ENCODE measurements at places on chromosomes 4 and X. TPM values are rescaled to one million over a fixed set of nuclear protein-coding genes. Genes with fewer than 3 reads are reported as not detected.

DNA sequence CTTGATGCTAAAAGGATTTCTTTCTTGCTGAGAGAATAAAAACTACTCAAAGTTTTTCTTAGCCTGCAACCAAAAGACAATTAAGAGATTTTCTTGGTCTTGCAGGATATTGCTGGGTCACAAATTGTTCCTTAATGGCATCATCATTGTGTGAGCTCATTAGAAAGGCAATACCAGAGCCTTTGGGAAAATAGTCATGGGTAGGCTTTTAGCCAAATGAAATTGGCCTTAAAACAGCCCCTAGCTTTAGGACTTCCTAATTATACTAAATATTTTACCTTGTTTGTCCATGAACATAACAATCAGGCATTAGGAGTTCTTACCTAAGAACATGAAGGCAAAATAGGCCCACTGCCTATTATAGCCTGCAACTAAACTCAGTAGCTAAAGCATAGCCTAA, 10.4 kb upstream of the FAM13A start:
- H3K4me3 ChIP-seq, result no peak overlapping the region
- DNase-seq, result no peak
- H3K27me3 ChIP-seq, result no peaks in the 10 kb centered on the region
- H3K36me3 ChIP-seq, result no peaks in the 10 kb centered on the region
- no peaks in the 10 kb centered on the region for H3K4me1 ChIP-seq
- H3K27ac ChIP-seq, result no peak overlapping the region

The CFI gene
- total RNA-seq, result 54.8 TPM

The AR gene
- 5.0 TPM for total RNA-seq

DNA sequence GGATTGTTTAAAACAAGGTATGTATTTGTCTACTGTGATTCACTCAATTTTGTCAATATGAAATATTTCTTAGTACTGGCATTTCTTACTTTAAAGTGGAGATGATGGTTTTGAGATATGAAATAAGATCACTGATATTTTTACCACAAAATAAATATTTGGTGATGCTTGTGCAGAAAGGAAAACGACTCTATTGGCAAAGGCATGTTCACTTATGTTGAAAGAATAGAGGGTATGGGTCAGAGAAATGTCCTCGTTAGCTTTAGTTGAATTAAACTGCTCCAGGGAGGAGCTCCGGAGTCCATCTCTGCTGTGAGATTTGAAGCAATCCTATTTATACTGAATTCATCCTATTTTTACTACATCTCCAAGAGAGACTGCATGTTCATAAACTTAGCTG, 84.2 kb downstream of the SH3BGRL start:
- no peaks in the 10 kb centered on the region for H3K36me3 ChIP-seq
- no peaks in the 10 kb centered on the region for H3K27me3 ChIP-seq
- no peak overlapping the region for H3K4me3 ChIP-seq
- no peak overlapping the region for H3K27ac ChIP-seq

The SHISA3 gene
- 3.7 TPM for total RNA-seq

DNA sequence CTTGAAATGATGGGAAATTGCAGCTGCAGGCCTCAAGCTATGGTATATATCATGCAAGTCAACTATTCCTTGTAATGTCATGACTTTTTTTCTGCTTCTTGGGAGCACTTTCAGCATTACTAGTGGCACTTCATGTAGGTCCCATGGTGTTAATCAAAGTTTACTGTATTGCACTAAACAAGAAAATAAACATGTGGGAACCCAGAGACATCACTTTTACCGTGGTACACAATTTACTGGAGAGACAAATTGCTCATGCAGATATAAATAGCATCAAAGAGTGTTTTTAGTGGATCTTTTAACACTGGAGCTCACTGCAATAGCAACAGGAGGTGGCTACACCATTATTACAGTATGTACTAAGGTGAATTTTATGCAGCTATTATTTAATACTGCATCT, 79.2 kb downstream of the UNC5C start:
- no peaks in the 10 kb centered on the region for H3K4me1 ChIP-seq
- no peak for DNase-seq
- no peaks in the 10 kb centered on the region for H3K27me3 ChIP-seq
- no peak overlapping the region for H3K27ac ChIP-seq

DNA sequence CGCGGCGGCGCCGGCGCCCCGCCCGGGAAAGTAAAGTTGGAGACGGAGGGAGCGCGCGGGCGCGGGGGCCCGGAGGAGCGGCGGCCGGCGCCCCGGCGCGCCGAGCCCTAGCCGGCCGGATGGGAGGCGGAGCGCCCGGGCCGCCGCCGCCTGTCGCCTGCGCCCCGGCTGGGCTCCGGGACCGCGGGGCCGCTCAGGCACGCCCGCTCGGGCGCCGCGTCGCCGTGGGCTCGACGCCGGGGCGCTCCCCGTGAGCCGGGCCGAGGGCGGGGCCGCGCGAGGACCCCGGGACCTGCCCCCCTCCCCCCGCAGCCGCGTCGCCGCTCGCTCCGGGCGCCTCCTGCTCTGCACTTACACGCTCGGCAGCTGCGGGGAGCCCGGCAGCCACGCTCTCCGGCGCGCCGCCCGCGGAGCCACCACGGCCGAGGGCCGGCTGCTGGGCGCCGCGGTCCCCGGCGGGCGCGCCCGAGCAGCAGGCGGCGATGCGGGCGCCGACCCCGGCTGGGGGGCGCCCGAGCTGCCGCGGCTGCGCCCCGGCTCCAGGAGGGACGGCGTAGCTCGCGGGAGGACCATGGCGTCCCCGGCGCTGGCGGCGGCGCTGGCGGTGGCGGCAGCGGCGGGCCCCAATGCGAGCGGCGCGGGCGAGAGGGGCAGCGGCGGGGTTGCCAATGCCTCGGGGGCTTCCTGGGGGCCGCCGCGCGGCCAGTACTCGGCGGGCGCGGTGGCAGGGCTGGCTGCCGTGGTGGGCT, at the start of gene ADRA2C:
ADRA2C (plus strand) TSS at position 350 of the 749 bp plus-strand sequence; CDS start at position 572, 222 bp downstream.
- DNase-seq, result no peak
- no peak within 1 kb of the TSS for H3K27ac ChIP-seq
- peak within 1 kb of the TSS; percentile 37 for H3K4me3 ChIP-seq

The XG gene
- total RNA-seq, result 0.41 TPM

DNA sequence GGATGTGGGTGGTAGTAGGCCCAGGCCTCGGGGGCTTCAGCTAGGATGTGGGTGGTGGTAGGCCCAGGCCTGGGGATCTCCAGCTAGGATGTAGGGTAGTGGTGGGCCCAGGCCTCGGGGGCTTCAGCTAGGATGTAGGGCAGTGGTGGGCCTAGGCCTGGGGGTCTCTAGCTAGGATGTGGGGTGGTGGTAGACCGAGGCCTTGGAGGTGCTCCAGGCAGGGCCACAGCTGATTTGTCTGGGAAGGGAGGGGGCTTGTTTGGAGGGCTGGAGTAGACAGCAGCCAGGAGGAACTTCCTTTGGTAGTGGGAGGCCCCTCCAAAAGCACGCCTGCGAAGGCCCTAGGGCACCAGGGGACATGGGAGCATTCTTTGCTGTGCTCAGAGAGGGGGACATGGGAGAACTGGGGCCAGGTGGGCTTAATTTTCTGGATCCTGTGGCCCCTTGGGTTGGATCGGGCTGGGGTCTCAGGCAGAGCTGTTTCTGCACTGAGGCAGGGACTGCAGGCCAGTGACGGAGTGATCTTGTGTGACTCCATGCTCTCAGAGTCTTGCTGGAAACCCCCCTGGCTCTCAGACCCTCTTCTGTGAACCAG, 3.3 kb upstream of the SPON2 start:
- no peak for DNase-seq
- peaks cover 28% of the 10 kb centered on the region for H3K27me3 ChIP-seq
- no peak overlapping the region for H3K4me3 ChIP-seq

GRCh38 chr4:81352446-81352835, 119.3 kb downstream of the RASGEF1B start:
- no peaks in the 10 kb centered on the region for H3K27me3 ChIP-seq
- no peaks in the 10 kb centered on the region for H3K4me1 ChIP-seq
- no peak overlapping the region for H3K27ac ChIP-seq
- H3K4me3 ChIP-seq, result no peak overlapping the region

The VGLL1 gene
- not detected for total RNA-seq

The FGFBP2 gene
- 5.1 TPM for total RNA-seq

- no peak overlapping the region for H3K4me3 ChIP-seq
- H3K27me3 ChIP-seq, result no peaks in the 10 kb centered on the region
- DNase-seq, result no peak
- no peaks in the 10 kb centered on the region for H3K36me3 ChIP-seq
- H3K27ac ChIP-seq, result no peak overlapping the region
- H3K4me1 ChIP-seq, result no peaks in the 10 kb centered on the region
Observed at GRCh38 chr4:79164907-79165610, 160.8 kb downstream of the NAA11 start.

DNA sequence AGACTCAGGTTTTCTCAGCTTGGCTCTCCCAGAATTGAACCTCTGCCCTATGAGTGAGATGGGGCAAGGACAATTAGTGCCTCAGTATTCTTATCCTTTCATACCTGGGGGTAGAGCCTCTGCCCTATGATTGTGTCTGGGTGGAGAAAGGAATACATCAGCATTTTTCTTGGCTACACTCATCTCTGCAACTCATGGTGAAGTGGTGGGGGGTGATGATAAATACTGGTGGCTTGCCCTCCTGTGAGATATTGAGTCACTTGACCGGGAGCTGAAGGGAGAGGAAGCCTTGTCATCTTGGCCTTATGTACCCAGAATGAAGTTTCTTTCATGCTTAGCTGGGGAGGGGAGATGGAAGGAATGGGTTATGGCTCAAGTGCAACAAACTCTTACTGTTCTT, 71.3 kb upstream of the ENOX2 start:
- H3K36me3 ChIP-seq, result no peaks in the 10 kb centered on the region
- no peaks in the 10 kb centered on the region for H3K4me1 ChIP-seq
- H3K27ac ChIP-seq, result no peak overlapping the region
- no peaks in the 10 kb centered on the region for H3K27me3 ChIP-seq

The MYOZ2 gene
- total RNA-seq, result not detected

DNA sequence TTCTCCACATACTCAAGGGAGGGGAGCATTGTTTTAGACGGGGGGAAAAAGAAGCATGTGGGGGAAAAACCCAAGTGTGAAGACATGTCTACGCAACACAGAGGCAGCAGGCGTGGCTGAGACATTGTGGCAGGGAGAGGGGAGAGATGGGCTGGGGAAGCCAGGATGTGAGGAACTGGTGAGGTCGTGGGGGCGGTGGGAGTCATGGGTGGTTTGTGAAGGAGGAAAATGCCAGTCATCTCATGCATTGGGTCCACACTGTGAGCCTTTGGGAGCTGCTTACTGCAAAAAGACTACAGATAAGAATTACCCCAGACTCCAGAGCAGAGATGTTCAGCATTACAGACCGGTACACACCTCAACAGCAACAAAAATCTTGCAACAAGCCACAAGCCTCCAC, 2.1 kb downstream of the JAKMIP1 start:
- no peak overlapping the region for H3K4me3 ChIP-seq
- peaks cover 58% of the 10 kb centered on the region for H3K27me3 ChIP-seq
- H3K36me3 ChIP-seq, result no peaks in the 10 kb centered on the region
- H3K4me1 ChIP-seq, result peaks cover 13% of the 10 kb centered on the region
- H3K27ac ChIP-seq, result no peak overlapping the region
- DNase-seq, result no peak

GRCh38 chr4:167234316-167234881, at the start of gene SPOCK3:
SPOCK3 (minus strand) TSS chr4:167234494.
- H3K4me3 ChIP-seq, result peak within 1 kb of the TSS; percentile 44
- peaks cover 14% of the 10 kb centered on the region for H3K27me3 ChIP-seq
- no peak within 1 kb of the TSS for H3K27ac ChIP-seq
- DNase-seq, result peak; percentile 56

GRCh38 chr4:105966051-105966450, 70.8 kb downstream of the NPNT start:
- H3K36me3 ChIP-seq, result peaks cover 24% of the 10 kb centered on the region
- no peak for DNase-seq
- H3K4me3 ChIP-seq, result no peak overlapping the region
- H3K27ac ChIP-seq, result no peak overlapping the region
- H3K4me1 ChIP-seq, result peaks cover 5% of the 10 kb centered on the region
- H3K27me3 ChIP-seq, result no peaks in the 10 kb centered on the region

DNA sequence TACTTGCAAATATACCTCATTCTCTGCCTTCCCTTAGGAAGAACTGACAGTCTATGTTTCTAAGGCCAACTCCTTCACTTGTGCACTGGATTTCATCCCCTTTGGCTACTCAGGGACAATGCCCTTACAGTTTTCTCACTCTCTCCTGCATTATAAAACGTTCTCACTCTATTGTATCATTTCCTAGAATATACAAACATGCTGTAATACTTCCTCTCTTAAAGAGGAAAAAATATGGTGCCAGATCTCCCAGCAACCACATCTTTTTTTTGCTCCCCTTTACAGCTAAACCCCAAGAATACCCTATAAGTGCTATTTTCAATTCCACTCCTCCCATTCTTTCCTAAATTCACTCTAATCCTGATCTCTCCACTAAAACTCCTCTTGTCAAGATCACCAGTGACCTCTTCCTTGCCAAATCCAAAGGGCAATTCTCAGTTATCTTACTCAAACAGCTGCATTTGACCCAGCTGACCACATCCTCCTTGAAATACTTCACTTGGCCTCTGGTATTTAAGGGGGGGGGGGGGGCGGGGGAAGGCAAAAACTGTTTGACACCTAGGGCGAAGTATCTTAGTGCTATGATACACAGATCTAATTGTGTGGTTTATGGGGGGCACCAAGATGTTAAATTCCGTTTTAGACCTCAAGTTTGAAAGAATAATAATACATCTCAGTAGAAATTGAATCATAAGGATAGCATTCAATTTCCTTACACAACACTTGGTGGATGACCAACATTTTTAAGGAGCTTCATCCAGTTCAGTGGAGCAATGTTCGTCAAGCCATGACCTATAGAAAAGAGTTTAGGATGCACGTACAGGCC, 1.6 kb downstream of the RCHY1 start:
- H3K4me1 ChIP-seq, result peaks cover 53% of the 10 kb centered on the region
- H3K27ac ChIP-seq, result peak overlapping the region; percentile 99
- H3K4me3 ChIP-seq, result peak overlapping the region; percentile 88
- DNase-seq, result no peak

The TASL gene
- 8.0 TPM for total RNA-seq

The PLS3 gene
- 138 TPM for total RNA-seq

DNA sequence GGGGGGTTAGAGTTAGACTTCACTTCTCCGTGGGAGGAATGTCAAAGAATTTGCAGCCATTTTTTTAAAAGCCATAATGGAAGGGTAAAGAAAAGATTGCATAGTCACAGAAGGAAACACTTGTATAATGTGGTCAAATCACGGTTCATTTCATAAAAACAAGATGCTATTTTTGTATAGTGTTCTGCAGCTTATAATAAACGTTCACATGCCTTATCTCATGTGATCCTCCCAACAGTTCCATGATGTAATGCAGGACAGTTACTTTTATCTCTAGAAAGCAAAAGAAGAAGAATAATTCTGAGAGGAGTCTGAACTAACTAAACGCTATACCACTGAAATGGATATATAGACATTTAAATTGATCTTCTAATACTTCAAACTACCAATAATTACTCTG, 71.3 kb upstream of the CAMK2D start:
- no peak for DNase-seq
- H3K27me3 ChIP-seq, result no peaks in the 10 kb centered on the region
- no peaks in the 10 kb centered on the region for H3K4me1 ChIP-seq

The TMEM31 gene
- total RNA-seq, result not detected

The MAGEE1 gene
- total RNA-seq, result 2.7 TPM

GRCh38 chr4:148238811-148239493, 203.3 kb downstream of the NR3C2 start:
- H3K4me3 ChIP-seq, result no peak overlapping the region
- no peak for DNase-seq
- H3K27me3 ChIP-seq, result no peaks in the 10 kb centered on the region

- DNase-seq, result no peak
- H3K27ac ChIP-seq, result no peak overlapping the region
- H3K4me1 ChIP-seq, result no peaks in the 10 kb centered on the region
- no peaks in the 10 kb centered on the region for H3K27me3 ChIP-seq
- no peak overlapping the region for H3K4me3 ChIP-seq
- no peaks in the 10 kb centered on the region for H3K36me3 ChIP-seq
Observed at GRCh38 chr4:117626664-117627063, 407.6 kb upstream of the NDST3 start.

Measured in lower lobe of right lung (tissue), 2 donors.